Left ventricle myocardium inferior (tissue), 1 donor: ENCODE measurements at places on chromosomes 3 and 15. TPM values are rescaled to one million over a fixed set of nuclear protein-coding genes. Genes with fewer than 3 reads are reported as not detected.

DNA sequence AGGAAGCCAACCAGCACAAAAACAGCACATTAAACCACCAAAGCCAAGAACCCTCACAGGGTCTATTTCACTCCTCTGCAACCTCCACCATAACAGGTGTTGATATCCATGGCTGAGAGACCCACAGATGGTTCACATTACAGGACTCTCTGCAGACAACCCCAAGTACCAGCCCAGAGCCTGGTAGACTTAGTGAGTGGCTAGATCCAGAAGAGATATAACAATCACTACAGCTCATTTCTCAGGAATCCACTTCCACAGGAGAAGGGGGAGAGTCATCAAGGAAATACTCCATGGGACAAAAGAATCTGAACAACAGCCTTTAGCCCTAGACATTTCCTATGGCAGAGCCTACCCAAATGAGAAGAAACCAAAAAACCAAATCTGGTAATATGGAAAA lies 168.1 kb upstream of the CD96 start:
- DNase-seq: no peak

DNA sequence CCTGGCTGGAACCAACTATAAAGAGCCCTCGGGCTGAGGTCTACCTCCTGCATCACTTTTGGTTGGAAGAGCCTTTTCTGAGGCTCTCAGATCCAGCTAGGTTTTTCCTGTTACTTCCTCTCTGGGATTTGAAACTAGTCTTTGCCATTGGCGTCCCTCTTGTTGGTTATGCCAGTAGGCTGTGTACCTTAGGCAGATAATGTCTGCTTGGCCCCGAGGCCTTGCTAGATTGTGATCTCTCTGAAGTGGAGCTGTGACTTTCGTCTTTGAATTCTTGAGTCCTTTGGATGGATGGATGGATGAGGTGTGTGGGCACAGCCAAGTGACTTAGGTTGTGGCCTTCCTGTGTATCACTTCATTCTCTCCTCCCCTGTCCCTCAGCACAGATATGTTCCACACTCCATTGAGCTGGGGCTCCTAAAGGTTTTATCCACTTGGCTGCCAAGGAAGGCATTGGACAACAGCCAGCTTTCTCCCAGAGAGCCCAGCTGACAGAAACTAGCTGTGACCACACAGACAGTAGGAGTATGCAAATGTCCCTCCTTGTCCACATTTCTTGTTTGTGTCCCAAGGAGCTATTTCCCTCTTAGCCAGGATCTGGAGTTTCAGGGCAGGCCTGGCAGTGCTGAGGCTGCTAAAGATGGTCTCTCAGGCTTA lies 7.9 kb upstream of the DNAJC17 start:
- no peak for DNase-seq

GRCh38 chr15:70217226-70218160 lies 119.8 kb upstream of the TLE3 start:
- no peak for DNase-seq

- DNase-seq: no peak
Measured at GRCh38 chr3:54792584-54792983, 135.3 kb downstream of the LRTM1 start.

DNA sequence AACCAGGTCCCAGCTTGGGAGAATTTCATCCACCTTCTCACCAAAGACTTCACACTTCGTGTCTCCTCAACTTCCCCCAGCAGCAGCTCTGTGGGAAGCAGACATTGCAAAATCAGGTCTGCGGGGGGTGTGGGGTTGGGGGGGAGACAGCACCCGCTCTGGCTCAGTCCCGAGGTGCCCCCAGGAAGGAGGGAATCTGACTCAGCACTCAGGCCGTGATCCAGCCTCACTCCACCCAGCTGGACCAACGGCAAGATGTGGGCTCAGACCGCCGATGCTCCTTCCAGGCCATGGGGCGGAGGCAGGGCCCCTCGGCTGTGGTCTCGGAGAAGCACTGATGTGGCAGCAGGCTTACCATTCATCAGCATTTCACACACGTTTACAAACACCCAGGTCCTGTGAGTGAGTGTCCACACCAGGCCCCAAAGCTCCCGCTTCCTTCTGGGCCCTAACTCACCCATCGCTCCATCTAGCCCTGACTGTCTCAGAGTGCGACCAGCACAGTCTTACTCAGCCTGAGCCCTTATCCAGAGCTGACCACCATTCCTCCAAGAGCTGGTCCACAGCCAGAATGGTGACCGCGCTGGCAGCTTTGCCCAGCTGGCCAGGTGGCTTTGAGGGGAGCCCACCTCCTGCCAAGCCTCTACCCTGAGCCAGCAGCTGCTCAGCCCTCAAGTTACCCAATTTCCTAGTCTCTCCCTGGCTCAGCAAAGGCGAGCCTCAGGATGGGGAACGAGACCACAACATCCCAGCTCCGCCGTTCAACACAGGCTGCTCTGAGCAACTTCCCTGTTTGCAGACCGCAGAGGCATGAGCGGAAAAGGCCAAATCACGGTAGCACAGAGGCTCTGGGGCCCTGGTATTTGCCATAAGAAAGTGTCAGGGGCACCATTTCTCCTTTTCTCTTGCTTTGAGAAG lies 3.3 kb downstream of the STAB1 start:
- DNase-seq: peak; percentile 53

GRCh38 chr15:41659855-41660234 lies 360 bp upstream of the MGA start:
- DNase-seq: peak; percentile 17

GRCh38 chr15:45457641-45458539 lies 64.7 kb downstream of the SLC30A4 start:
- no peak for DNase-seq

GRCh38 chr3:15478640-15478979 lies 42.9 kb downstream of the COLQ start:
- no peak for DNase-seq

DNA sequence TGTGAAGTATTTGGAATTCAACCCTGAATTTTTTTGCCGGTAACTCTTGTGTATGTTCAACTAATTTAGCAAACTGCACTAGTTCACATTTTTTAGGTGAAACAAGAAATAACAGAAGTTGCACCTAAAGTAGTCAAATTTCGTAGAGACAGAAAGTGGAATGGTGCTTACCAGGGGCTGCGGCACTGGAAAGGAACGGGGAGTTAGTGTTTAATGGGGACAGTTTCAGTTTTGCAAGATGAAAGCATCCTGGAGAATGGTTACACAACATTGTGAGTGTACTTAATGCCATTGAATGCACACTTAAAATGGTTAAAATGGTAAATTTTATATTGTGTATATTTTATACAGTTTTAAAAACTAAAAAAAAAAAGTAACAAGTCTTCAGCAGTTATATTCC lies 27.4 kb downstream of the PPARG start:
- DNase-seq: no peak

DNA sequence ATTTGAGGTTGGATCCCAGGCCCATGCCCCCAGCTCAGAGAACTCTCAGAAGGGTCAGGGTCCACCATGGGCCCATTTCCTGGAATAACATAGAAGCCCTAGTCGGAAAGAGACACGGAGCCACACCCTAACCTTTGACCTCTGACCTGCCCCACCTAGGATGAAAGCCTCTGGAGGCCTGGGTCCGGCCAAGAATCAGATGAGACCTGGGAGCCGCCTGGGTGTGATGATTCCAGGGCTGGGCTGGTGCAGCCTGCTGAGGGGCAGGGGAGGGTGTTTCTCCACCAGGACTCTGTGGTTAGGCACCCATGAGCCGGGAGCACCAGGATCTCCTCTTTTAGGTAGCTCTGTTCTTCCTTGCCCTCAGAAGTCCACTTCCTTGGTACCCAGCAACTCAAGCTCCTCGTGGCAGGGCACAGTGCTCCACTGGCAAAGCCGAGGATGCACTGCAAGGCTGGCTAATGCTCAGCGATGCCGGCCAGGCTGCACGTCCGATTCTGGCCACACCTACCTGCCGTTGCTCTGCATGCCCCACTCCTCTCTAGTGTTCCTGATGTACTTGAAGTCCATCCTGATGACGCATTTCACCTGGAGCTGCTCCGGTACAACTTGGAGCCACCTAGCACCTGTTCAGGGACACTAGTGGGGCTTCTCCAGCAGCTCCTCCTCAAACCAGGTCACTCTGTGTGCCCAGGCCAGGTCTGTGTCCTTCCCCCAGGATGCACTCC lies 57.4 kb downstream of the ZNF445 start:
- no peak for DNase-seq

DNA sequence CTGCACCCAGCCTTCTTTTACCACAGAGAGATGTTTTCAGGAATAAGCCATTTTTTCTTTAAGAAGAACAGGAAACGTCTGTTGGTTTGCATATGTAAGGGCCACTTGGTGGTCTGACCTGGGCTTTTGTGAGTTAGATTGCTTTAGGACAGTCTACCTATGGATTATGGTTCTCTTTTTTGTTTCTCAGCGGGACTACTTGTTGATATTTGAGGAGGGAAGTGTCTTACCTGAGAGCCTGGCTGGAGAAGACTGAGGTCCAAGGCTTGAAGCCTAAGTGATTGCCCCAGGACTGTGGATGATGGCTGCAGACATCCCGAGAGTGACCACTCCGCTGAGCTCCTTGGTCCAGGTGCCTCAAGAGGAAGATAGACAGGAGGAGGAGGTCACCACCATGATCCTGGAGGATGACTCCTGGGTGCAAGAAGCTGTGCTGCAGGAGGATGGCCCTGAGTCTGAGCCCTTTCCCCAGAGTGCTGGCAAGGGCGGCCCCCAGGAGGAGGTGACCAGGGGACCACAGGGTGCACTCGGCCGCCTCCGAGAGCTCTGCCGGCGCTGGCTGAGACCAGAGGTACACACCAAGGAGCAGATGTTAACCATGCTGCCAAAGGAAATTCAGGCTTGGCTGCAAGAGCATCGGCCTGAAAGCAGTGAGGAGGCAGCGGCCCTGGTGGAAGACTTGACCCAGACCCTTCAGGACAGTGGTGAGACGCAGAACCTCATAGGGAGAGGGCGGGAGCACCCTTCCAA lies 3.0 kb downstream of the ZSCAN2 start:
- no peak for DNase-seq

DNA sequence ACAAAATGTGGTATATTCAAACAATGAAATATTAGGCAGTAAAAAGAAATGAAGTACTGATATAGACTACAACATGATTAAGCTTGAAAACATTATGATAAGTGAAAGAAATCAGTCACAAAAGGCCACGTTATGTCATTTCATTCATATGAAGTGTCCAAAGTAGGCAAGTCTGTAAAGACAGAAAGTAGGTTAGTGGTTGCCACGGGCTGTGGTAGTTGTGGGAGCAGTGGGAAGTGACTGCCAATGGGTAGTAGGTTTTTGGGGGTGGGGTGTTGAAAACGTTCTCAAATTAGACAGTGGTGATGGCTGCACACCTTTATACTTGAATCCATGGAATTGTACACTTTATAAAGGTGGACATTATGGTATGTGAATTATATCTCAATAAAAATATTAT lies 12.1 kb downstream of the GALNT15 start:
- DNase-seq: no peak

DNA sequence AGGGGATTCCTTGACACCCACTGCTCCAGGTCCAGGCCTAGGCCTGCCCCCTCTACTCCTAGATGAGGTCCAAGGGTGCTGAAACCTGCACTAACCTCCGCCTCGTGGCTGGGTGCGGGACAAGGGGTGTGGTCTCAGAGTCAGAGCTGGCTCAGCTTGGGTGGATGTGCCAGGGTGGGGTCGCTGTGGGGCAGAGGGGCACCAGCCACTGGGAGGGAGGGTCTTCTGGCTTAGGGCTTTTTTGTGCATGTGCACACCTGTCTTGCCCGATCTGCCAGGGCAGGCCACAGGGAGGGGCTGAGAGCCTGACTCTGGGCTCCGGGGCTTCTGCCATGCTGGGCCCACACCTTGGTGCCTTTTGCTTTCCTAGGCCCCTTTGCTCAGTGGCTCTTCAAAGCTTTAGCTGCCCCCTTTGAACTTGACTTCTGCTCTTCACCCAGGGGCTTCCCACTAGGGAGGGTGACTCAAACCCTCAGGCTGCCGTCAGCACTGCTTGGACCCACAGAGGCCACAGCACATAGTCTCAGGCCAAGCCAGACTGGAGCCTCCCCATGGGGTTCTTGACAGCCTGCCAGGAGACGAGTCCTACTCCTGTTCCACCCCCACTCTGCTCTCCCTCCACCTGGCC lies 73.0 kb downstream of the KLF13 start:
- peak; percentile 14 for DNase-seq

GRCh38 chr3:108011616-108012015 lies 79.2 kb downstream of the CD47 start:
- no peak for DNase-seq

DNA sequence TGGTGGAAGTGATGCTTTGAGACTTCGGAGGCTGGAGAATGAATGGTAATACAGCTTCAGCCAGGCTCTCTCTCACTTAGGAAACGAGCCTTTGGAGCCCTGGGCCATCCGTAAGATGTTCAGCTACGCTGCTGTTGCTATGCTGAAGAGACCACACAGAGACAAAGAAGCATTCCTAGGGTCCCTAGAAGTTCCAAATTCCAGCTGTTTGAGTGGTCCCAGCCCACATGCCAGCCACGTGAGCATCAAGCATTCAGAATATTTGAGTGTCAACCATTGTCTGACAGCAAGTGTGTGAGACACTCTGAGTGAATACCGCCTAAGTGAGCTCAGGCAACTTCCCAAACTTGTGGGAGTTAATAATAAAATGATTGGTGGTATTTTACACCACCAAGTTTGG lies 212.9 kb downstream of the CD47 start:
- DNase-seq: no peak

Gene CPB1
- not detected for total RNA-seq

Gene IMPG2
- 0.11 TPM for total RNA-seq

Gene MKRN3
- total RNA-seq: 0.63 TPM

Gene CLRN1
- not detected for total RNA-seq

Gene TMF1
- total RNA-seq: 21.0 TPM

Gene ELP6
- total RNA-seq: 20.4 TPM

Gene GABRR3
- total RNA-seq: not detected

Gene CNTN3
- total RNA-seq: 1.2 TPM
